Stimulated activated CD8-positive, alpha-beta memory T cell treated with anti-CD3 and anti-CD28 coated beads, Interleukin-15, amount 100 ng/mL, for 4 hours (primary cell): ENCODE measurements at places on chromosomes 2 and 18.

DNA sequence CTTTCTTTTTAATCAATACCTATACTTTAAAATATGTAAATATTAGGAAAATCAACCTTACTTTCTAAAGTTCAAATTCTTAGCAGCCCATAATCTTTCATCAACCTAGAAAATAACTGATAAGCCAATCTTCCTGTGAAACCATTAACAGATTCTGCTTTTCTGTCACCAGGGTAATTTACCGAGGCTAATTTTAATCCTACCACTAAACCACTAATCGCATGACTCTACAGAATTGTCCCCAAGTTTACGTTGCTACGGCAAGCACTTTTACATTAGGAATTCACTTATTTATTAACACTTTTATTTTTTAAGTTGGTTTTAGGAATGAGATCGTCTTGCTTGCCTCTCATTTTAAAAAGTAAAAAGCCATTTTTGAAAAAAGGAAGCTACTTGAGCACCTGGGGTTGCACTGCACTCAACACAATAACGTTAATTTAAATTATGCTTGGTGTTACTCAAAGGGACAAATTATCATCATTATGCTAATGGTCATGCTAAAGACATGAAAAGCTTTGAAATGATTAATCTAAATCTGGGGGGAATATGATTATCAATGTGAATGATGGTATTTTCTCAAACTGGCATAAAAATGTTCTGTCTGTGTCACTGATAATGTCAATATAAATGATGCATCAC, 10.2 kb downstream of the ZNF516 start:
- DNase-seq: no peak

GRCh38 chr2:218281449-218281848, 10.9 kb downstream of the TMBIM1 start:
- DNase-seq: no peak

GRCh38 chr2:152449578-152449977, 114.6 kb downstream of the FMNL2 start:
- DNase-seq: no peak

DNA sequence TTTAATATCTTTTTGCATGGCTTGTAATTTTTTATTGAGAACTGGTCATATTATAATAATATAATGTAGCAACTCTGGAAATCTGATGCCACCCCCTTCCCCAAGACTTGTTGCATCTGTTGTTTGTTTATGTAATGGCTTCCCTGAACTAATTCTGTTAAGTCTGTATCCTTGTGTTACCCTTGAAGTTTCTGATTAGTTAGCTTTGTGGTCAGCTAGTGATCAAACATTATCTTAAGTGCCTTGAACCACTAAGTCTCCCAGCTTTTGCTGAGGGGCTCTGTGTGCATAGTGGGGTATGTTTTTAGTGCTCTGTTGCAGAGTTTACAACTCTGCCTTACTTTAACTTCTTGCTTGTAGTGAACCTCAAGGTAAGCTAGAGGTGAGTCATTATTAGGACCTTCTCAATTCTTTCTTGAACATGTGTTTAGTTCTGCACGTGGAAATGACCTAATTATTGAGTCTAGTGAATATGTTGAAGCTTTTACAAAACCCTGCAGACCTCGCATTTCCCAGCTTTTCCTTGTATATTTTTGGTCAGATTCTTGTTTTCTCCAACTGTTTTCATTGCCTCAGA, 24.8 kb downstream of the SMCHD1 start:
- DNase-seq: no peak

DNA sequence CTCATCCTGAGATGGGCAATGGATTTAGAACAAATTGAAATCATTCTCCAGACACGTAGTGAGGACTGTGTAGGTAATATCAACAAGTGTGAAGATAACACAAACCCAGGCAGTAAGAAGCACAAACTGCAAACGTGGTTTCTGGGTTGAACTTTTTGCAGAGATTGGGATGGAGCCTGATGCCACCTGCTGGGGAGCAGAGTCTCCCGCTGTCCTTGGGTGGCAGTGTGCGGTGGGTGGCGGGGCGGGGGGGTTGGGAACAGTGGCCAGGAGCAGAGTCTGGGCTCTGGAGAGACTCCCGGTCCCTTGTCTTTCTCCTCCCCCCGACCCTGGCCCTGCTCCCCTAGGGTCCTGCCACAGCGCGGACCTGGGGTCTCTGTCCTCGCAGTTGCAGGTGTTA, 19.5 kb downstream of the TRAF3IP1 start:
- DNase-seq: no peak

- no peak for DNase-seq
These were observed 18.3 kb upstream of the NEDD4L start for GRCh38 chr18:58025733-58026132.

GRCh38 chr2:69201259-69201658, 185.8 kb downstream of the GFPT1 start:
- DNase-seq: no peak

GRCh38 chr18:55592572-55592971, 4.6 kb upstream of the TCF4 start:
- no peak for DNase-seq
